Immature natural killer cell (primary cell): ENCODE measurements at places on chromosomes 16 and 17. TPM values are rescaled to one million over a fixed set of nuclear protein-coding genes. Genes with fewer than 3 reads are reported as not detected.

Gene ATP6V0A1
- polyA plus RNA-seq = 0.76 TPM

Gene CCL3
- polyA plus RNA-seq = 128 TPM

Gene IRX3
- polyA plus RNA-seq = not detected

Gene PRCD
- 3.1 TPM for polyA plus RNA-seq

Gene BAIAP3
- 1.9 TPM for polyA plus RNA-seq

Gene MYH1
- not detected for polyA plus RNA-seq

Gene DOC2A
- not detected for polyA plus RNA-seq

Gene ARL5C
- not detected for polyA plus RNA-seq

Gene LDAF1
- 16.4 TPM for polyA plus RNA-seq

- no peak for DNase-seq
Measured at GRCh38 chr16:19854543-19854876, 30.1 kb downstream of the GPRC5B start.

GRCh38 chr16:71540-72401, 660 bp downstream of the RHBDF1 start:
- no peak for DNase-seq

DNA sequence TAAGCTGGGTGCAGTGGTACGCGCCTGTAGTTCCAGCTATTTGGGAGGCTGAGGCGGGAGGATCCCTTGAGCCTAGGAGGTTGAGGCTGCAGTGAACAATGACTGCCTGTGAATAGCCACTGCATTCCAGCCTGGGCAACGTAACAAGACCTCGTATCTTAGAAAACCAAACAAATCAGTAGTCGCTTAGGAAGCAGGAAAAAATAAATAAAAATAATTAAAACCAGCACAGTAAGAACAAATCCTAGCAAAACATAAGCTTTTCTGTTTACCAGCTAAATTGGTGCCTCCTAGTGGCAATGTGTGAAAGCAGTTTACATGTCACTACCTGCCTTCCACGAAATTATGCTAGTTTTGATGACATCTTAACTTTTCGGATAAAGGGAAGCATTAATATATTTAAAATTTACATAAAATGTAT, 1.3 kb downstream of the ARMC5 start:
- peak; percentile 37 for DNase-seq

DNA sequence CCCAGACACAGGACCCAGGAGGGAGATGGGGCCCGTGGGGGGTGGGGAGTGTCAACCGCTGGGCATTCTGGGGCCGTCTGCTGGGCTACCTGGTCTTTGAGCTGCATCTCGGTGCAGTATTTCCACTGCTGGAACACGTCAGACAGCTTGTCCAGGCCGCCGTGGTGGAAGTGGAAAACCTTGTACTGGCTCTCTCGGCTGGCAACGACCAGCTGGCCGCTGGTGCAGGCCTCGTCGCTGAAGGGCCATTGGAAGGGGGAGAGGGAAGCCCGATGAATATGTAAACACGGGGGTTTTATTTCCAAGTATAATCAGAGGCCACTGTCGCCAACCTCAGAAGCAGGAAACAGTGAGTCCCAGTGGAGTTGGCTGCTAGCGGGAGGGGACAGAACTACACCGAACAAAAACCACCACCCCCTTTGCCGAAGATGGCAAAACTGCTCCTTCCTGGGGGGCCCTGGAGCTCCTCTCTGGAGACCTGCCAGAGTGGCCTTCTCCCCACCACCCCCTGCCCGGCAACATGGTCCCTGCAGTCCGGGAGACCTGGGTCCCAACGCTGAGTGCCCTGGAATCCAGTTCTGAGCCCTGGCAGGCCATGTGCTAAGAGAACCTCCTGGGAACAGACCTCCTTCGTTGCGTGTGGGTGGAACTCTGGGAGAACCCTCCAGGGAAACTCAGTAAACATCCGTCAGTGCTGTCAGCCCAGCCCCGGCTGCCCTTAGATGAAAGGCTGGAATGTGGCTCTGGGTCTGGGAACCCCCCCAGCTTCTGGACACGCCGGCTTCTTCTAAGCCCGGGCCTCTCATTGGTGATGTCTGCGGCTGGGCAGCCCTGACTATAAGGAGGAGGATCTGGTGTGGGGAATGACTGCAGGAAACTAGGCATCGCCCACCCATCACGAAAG, 84.1 kb downstream of the TBC1D16 start:
- no peak for DNase-seq

- DNase-seq = no peak
Measured at GRCh38 chr16:15741207-15741871, 91.3 kb downstream of the NDE1 start.

GRCh38 chr16:58031016-58031800, 5.7 kb downstream of the MMP15 start:
- DNase-seq = no peak

- DNase-seq = no peak
Measured at GRCh38 chr16:67017421-67017750, 11.6 kb upstream of the CBFB start.

- DNase-seq = no peak
Measured at GRCh38 chr17:66438101-66438500, 135.7 kb downstream of the PRKCA start.

DNA sequence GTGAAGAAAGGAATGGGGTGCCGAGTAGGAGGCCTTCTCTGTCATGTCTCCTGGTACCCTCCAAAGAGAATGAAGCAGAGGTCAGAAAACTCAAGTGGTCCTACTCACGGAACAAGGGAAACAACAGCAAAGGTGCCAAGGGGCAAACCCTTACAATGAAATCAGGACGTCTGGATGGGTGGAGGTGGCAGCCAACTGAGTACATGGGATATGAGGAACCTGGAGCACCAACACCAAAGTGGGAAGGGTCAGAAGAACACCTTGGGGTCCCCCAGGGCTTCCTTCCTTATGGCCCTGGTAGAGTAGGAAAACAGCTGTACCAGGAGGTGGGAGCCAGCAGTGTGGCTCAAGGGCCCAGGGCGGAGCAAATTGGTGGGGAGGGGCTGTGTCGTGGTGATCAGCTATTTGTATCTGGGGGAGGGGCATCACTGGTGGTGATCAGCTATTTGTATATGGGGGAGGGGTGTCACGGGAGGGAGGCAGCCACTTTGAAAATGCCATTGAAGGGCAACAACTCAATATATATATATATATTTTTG, 643 bp downstream of the HIGD1B start:
- no peak for DNase-seq

GRCh38 chr16:57807252-57807967, 5.1 kb upstream of the KIFC3 start:
- no peak for DNase-seq

- DNase-seq = no peak
Measured at GRCh38 chr17:9021992-9022572, 772 bp downstream of the NTN1 start.

DNA sequence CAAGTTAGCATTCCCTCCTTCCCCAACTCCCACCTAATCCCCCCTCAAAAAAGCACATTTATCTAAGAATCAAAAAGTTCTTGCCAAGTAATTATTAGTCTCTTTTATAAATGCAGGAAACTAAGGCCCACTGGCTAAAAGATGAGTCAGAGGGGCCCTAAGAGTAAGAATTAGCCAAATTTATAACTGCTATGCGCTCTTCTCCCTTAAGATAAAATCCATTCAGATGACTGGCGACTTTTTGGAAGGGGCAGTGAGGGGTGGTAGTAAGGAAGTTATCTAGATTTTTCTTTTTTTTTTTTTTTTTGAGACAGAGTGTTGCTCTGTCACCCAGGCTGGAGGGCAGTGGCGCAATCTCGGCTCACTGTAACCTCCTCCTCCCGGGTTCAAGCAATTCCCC, 17.1 kb downstream of the ZNF652 start:
- DNase-seq = no peak

DNA sequence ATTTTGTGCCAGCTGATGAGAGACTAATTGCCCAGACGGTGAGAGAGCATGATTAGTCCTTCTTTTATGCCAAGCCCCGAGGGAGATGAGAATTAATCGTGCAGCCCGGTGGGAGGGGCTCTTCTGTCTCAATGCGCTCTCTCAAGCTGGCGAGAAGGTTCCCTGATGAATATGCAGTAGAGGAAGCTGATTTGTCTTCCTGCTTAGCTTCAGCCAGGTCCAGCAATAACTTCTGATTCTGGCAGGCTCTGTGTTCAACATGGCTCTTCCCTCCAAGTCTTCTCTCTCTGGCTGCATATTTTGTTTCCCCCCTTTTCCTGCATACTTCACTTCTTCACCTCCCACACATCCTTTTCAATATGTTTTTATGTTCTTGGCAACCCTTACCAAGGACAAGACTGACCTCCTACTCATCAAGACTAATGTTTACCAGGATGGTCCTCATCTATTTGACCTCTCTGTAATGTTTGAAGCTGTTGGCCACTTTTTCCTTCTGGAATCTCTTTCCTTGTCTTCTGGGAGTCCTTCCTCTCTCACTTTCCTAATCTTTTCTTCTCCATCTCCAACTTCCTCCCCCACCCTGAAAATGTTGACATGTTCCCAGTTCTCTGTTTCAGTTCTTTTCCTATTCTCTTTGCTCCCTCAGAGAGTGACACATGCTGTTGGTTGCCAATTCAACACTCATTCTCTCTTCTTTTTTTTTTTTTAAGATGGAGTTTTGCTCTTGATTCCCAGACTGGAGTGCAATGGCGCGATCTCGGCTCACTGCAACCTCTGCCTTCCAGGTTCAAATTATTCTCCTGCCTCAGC, 33.1 kb downstream of the ARL4D start:
- no peak for DNase-seq

DNA sequence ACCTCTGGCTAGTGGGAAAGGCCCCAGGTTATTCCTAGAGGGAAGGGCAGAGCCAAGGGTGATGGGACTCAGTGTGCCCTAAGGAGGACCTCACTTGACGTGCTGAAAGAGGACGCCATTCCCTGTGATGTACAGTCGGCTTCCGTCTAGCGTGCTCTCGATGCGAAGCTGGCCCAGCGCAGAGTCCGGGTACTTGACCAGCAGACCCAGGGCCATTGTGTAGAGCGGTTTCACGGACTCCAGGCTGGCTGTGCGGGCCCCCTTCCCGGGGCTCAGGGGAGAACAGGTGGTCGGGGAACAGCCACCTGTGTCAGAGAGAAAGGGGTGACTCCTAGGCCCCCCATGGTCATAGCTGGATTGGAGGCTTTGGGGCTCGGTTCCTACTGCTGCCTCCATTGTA, 19.9 kb downstream of the PLEKHG4 start:
- no peak for DNase-seq

DNA sequence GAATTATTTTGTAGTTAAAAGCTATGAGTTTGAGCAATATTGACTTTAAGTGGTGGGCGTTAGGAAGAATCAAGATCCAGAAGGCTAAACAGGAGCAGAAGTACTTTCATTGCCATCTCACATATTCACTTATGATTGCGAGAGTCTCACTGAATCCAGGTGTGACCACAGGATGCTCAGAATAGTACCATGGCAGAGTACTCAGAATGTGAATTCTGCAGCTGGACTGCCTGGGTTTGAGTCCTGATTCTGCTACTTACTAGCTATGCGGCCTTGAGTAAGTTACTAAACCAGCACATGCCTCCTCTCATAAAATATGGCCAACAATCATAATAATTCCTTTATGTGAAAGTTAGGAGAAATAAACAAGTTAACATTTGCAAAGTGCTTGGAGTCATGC, 109.5 kb downstream of the CA10 start:
- DNase-seq = no peak

GRCh38 chr17:67041941-67042899, 2.1 kb upstream of the CACNG1 start:
- DNase-seq = no peak

DNA sequence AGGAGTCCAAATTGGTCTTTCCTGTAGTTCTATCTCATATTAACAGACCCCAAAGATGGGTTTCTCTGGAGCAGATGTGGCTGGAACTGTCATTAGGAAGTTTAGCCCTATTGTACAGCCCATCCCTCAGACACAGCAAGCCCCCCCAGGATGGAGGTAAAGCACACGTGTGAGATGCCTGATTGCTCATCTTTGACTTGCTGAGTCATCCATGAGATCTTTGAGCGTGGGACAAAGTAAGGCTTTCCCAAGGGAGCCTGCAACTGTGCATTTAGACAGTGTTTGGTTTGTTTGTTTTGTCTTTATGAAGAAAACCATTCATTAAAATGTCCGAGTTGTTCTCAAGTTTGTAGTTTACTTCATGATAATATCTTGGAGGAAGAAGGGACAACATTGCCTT, 145.3 kb upstream of the CDH13 start:
- no peak for DNase-seq

DNA sequence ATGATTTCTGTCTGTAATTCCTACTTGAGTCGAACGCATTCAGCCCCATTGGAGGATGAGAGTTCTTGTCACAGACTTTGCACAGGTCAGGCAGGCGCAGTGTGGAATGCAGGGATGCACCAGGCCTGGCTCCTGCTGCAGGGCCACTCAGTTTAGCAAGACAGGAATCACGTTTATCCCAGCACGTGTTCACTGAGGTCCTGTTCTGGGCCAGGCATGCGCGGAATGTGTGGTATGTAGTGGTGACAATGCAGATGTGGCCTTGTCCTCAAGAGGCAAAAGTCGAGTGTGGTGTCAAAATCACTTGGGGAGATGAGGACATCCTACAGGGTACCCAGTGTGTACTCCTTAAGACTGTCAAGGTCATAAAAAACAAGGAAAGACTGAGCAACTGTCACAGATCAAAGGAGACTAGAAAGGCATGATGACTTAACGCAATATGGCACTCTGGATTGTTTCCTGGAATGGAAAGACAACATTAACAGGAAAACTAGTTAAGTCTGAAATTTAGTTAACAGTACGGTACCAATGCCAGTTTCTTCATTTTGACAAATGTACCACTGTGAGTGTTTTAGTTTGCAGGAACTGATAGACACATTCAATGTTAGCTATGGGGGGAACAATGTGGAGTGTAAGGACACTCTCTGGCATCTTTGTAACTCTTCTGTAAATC, 121.5 kb upstream of the ADAMTS18 start:
- DNase-seq = no peak
